Stimulated activated CD4-positive, alpha-beta T cell treated with anti-CD3 and anti-CD28 coated beads, Interleukin-4, amount 100 ng/mL, for 4 hours (primary cell): ENCODE measurements at places on chromosomes 1 and 21.

- DNase-seq, result peak; percentile 54
These were observed 15.1 kb downstream of the BLACAT1 start for GRCh38 chr1:205440476-205441317.

DNA sequence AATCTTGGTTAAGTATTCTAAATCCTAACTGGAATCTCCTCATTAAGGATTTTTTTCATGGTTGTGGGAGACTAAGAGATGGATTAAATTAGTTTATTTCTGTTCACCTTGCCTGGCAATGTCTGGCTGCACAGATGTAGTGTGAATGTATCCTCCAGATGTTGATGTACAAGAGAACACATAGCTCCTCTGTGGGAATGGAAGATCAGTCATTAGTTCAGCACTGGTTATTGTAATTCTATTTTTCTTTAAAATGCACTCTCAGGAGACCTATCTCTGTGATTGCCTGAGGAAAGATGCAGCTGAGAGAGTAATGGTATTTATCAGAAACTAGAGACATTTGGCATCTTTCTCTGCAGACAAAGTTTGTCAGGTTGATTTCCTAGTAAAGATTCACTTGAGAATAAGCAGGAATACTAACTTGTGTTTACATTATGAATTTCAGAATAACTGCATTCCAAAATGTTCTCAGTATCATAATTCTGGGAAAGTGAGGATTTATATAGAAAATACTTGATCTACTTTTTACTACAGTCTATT, 178.6 kb downstream of the GIPC2 start:
- DNase-seq, result no peak

- no peak for DNase-seq
These were observed 17.3 kb downstream of the ABCA4 start for GRCh38 chr1:94103608-94104007.

DNA sequence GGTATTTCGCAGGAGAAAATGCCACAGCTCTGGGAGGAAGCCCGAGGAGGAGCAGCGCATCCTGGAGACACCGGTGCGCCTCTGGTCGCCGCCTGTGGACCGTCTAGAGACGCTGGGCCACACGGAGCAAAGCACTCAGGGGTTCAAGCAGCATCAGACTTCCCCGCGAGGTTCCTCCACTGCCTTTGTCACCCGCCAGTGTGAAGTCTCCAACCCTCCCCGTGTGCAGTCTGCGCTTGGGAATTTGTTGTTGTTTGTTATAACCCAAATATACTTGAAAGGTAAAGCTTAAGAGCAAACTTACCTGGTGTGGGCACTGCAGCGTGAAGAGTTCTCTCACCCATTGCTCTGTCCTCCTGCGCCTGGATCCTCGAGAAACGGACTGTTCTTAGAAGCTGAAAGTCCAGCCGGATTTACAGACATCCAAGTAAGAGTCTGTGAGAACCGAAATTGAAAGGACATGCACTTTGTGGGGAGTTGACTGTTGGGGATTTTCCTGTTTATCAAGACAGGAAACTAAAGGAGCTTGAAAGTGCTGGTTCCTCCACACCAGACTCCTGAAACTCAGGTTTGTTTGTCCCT, at the start of gene GBP4:
TSS of gene GBP4 (minus strand) at position 452 of the 582 bp plus-strand sequence. CDS start at position 344, 108 bp downstream.
- peak; percentile 46 for DNase-seq

- DNase-seq, result no peak
These were observed 20.2 kb downstream of the NFYC start for GRCh38 chr1:40711465-40712404.

DNA sequence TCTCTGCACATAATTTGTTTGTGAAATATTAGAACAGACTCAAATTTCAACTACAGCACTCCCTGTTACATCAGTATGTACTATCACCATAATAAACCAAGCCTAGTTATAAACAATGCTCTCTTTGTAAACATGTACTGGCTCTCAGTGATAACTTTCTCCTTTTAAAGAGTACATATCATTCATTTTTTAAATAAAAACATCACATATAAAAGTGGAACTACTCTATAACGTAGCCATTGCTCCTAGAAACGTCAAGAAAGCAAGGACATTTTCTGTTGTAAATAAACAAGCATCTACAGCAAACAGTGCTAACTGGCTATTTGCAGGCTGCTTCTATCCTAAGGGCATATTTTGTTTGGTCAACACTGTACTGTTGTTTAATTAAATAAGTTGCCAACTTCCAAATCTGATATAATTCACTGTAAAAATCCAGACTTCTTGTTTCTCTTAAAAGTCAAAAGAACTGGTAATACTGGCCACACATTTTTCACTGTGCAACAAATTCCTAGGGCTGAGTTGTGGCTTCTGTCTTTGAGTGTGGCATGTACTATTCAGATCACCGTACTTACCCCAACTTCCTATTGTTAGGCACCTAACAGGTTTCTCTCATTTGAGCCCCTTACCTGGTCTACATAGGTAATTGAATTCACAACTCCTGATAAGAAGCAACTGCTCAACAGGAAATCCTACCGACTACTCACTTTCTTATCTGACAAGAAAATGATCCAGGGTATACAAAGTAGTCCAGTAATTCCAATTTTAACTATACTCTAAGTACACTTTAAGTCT, 111.9 kb downstream of the DENND1B start:
- no peak for DNase-seq

- DNase-seq, result peak; percentile 11
These were observed 35.8 kb downstream of the PLEKHA6 start for GRCh38 chr1:204323887-204324286.

- DNase-seq, result no peak
These were observed 181.5 kb upstream of the C1orf105 start for GRCh38 chr1:172238965-172239364.

- DNase-seq, result no peak
These were observed 1030.3 kb upstream of the ADGRL4 start for GRCh38 chr1:80036690-80037432.
